ENCODE measurements at places on chromosomes 2 and 18.

GRCh38 chr2:124027182-124027581 lies 2.1 kb downstream of the CNTNAP5 start:
- DNase-seq: no peak

- no peak for DNase-seq
These were observed 207.9 kb upstream of the FIGN start for GRCh38 chr2:163943403-163944346.

- no peak for DNase-seq
These were observed 1.6 kb upstream of the PSTPIP2 start for GRCh38 chr18:46073474-46074331.

DNA sequence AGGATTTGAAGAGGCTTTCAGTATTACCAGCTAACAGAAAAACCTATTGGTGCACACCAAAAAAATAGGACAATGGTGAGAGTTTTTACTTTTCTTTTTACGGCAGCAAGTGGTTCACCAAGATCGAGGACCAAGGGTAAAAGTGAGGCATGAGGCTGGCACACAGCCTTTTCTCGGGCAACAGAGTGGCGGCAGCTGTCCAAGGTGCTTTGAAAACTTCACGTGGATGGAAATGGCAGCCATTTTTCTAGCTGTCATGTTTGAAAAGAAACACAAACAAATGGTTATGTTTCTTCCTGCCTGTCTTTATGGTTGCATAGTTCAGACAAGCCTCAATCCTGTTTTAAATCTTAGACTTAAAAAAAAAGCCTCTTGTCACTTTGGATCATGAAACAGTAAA lies 812.5 kb upstream of the CHAC2 start:
- DNase-seq: no peak

GRCh38 chr2:183070942-183071844 lies 7.4 kb upstream of the DUSP19 start:
- DNase-seq: no peak

GRCh38 chr2:170362871-170363631 lies 185.1 kb downstream of the MYO3B start:
- DNase-seq: no peak

DNA sequence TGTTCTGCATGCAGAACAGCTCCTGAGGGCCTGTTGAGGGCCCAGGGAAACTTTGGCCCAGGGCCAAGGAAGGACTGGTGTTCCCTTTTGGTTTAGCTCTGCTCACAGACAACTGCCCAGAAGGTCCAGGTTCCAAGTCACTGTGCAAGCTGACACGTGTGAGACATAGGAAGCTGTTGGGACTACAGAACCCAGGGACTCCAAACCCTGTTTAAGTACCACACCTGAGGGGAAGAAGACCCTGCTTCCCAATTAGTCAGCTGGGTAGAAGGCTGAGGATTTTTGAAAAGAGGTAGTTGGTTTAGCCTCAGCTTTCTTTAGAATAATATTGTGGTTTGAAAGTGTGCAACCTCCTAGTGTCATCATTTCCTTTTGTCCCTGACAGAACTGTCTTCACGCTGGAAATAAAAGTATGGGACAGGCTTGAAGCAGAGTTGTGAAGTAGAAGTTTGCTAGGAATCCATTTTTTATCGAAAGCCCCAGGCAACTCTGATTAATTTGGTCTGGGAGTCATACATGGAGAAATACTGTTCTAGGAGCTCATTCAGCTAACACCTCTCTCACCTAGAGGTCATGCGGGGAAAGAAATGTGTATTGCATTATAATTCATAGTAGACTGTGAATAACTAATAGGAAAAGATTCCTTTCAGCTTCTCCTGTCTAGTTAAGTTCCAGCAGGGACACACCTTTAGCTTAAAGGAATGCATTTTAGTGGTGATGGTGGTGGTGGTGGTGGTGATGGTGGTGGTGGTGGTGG lies 19.9 kb upstream of the IL1RL1 start:
- DNase-seq: no peak

GRCh38 chr2:25361261-25362048 lies 19.7 kb upstream of the DNMT3A start:
- no peak for DNase-seq

DNA sequence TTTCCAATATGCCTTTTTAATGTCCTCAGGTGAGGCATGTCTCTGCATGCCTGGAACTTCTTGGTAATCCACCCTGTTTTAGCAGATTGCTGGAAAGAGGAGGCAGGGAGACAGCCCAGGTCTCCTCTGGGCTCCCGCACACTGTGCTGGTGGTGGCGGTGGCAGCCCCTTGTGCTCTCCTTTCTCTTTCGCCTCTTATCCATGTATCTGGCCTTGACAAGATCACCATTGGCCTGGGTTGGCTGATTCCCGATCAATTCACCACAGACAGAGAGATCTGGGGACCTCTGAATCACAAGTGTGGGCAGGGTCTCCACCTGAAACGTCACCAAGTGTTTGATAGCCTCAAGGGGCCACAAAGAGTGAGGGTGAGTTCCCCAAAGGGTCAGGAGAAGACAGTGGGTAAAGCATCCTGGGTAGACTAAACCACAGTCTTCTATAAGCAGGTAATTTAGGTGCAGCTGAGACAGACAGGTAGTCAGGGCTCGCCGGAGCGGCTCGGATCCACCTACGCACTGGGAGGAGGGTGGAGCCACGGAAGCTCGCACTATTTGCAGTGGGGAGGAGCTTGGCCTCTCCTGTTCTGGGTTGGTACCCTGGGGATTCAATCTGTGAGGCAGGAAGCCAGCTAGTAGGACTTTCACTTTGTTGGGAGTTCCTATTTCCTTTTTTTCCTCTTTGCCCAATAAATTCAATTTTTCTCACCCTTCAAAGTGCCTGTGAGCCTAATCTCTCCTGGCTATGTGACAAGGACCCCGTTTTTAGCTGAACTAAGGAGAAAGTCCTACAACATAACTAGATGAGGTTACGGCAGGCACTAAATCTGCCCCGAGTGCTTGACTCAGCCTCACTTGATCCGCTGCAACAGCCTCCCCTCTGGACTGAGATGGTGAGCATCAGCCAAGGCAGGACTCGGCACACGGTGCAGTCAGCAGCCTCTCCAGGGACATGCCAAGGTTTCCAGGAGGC lies 57.6 kb downstream of the SLC4A3 start:
- peak; percentile 14 for DNase-seq

DNA sequence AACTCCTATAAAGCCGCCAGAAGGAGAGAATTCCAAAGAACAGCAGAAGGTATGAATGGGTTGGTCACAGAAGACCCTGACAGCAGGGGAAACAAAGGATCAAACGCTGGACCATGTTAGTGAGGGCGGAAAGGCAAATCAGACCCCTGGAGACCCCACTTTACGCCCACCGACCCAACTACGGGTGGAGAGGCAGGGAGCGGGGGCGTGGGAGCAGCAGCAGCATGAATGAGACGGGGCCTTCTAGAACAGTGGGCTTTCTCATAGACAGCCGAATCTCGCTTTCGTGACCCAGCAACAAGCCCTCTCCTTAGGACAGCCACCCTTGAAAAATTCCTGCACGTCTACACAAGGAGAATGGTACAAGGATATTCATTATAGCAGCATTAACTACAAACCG lies 191.0 kb downstream of the HDAC4 start:
- DNase-seq: no peak

- no peak for DNase-seq
These were observed 200.6 kb downstream of the NAPG start for GRCh38 chr18:10726198-10727068.

DNA sequence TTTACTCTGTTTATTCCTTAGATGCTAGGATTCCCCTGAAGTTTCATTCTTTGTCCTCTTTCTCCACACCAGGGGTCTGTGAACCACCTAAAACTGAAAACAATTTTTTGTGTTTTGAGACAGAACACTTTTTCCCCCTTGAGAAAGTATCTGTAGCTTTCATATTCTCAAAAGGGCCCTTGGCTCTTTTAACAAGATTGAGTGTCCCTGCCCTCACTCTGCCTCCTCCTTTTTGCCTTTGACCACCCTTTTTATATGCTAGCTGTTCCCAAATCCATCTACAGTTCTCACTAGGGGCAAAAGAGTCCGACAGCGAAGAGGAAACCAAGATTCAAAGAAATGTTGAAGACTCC lies 883 bp upstream of the EHBP1 start:
- DNase-seq: no peak
